Naive thymus-derived CD8-positive, alpha-beta T cell (primary cell): ENCODE measurements at places on chromosomes 1 and 21.

DNA sequence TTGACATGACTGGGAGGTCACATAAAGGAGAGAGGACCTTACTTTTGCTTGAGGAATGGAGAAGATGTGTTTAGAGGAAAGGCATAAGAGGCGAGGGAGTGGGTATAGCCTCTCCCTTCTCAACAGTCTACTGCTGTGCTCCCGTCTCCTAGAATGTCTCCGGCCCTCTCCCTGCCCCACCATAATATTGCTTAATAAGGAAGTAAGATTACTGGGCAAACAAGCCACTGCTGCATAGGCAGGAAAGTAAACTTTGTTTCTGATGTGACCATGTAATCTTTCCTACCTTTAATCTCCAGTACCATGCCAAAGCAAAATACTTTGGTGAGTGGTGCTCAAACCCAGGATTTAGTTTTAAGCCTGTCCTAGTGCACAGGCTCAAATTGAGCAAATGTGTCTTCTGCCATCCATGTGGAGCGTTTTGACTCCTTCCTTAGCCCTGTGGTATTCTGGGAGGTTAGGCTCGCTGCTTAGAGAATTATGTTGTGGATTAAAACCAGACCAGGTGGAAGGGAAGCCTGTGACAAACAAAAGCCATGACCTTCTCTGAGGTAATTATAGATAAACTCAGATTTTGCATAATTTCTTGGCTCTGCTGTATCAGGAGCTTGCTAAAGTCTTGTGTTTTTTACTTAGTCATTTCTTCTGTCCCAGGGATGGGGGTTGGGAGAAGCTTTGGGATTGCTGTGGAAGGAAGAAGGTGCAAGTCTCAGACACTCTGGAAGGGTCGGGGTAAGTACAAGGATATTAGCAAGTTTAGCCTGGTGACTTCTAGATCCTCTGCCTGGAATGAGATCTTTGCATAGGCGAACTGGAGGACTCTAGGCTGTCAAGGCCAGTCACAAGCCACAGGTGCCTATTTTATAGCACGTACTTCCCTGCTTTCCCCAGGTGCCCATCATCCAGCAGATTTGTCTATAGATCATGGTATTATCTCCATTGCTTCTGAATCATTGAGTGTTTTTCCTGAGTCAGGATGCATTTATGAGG lies 34.5 kb upstream of the DIPK1A start:
- no peak for DNase-seq

GRCh38 chr1:154801234-154802011 lies 68.7 kb downstream of the KCNN3 start:
- no peak for DNase-seq

GRCh38 chr1:221315330-221315729 lies 426.6 kb downstream of the DUSP10 start:
- DNase-seq, result no peak

- no peak for DNase-seq
Observed at GRCh38 chr1:209527372-209527771, 56.1 kb upstream of the CAMK1G start.

DNA sequence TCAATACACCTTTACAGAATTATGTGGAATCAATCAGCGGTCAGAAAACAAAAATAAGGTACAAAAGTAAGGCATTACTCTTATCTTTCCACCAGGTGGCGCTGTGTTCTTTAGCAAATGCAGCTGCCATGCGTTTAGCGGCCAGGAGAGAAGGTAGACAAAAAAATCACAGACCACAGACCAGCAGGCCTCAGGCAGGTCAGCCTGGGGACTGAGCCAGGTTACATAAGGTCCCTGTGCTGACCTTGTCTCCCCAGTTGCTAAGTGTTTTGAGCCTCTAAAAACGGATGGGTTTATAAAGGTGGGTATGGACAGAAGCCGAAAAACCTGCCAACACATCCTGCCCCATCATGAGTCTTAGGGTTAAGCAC lies 2.8 kb downstream of the RGS16 start:
- peak; percentile 58 for DNase-seq

DNA sequence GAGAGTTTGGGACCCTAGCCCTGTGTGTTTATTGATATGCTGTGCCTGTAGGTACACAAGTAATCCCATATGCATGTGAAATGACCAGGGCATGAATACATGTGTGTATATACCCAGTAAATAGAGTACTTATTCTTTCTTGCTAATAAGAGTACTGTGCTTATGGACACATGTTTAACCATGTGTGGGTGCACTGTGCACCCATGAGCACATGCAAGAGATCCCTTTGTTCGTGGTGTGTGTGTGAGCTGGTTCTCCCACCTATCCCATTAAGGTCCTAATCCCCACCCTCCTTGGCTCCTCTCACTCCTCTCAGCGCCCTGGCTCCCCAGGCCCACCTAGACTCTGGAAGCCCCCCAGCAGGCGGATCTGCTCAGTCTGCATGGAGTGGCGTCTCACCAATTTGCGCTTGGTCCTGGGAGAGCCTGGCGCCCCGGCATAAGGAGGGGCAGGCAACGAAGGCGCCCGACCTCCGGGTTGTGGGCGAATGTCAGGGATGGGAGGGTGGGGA lies 2.2 kb upstream of the LIX1L start:
- DNase-seq, result peak; percentile 15

- no peak for DNase-seq
Observed at GRCh38 chr1:63601463-63601862, 8.3 kb downstream of the PGM1 start.

DNA sequence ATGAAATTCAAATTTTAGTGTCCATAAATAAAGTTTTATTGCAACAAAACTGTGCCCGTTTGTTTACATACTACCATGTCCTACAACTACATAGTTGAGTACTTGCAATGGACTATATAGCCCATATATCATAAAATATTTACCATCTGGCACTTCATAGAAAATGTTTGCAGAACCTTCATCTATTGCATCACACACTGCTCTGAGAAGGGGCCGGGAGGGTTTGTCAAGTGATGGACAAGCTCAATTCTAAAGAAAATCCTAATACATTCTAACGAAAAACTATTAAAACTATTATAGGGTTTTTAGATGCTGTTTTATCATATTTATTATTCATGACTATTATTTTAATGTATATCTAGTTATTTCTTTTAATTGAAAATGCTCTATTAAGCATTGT lies 35.9 kb downstream of the RGSL1 start:
- no peak for DNase-seq

- DNase-seq, result no peak
Observed at GRCh38 chr1:8061673-8062386, 35.7 kb upstream of the ERRFI1 start.

GRCh38 chr1:34884536-34884935 lies 25.0 kb upstream of the SMIM12 start:
- no peak for DNase-seq

GRCh38 chr1:206583707-206584648 lies 28.3 kb downstream of the EIF2D start:
- peak; percentile 66 for DNase-seq
